ENCODE measurements at places on chromosomes 2 and 18. TPM values are rescaled to one million over a fixed set of nuclear protein-coding genes. Genes with fewer than 3 reads are reported as not detected.

GRCh38 chr18:22423878-22424564, 6.3 kb upstream of the CTAGE1 start:
- DNase-seq: no peak

- DNase-seq: no peak
These were observed 1.4 kb upstream of the GALNT14 start for GRCh38 chr2:31139671-31140070.

Gene KCNS3
- 0.94 TPM for total RNA-seq

DNA sequence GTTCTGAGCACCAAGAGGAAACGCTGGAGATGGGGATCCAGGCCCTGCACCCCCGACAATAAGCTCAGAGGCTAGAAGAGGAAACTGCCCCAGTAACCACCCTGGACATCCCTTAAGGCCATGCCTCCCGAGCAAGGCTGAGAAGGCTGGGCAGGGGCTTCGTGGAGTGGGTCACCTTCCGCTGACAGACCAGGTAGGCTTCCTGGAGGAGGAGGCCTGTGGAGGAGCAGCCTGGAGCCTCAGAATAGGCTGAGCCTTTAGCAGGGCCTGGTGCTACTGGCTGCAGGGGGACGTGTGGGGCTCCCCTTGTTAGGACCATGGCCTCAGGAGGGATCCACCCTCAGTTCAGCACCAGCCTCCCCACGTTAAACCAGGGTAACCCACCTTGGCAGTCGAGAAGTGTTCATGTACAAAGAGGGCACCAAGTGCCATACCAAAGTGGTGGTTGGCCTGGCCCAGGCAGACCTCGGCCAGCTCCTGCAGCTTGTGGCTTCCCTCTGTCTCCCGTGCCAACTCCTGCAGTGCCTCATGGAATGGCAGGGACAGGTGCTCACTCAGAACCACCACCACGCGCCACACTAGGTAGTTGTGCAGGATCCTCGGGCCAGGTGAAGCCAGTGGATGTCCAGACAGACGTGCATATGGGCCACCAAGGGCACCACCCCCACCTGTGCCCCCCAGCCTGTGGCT, 28.5 kb upstream of the ALPP start:
- DNase-seq: no peak

Gene TANK
- 61.8 TPM for total RNA-seq

Gene FEV
- total RNA-seq: not detected

Gene NPPC
- not detected for total RNA-seq

- DNase-seq: no peak
These were observed 6.8 kb downstream of the ESCO1 start for GRCh38 chr18:21593540-21594257.

Gene IL1F10
- total RNA-seq: not detected

Gene ADCY3
- 45.9 TPM for total RNA-seq

- no peak for DNase-seq
These were observed 757.5 kb downstream of the DPP10 start for GRCh38 chr2:115199966-115200365.

DNA sequence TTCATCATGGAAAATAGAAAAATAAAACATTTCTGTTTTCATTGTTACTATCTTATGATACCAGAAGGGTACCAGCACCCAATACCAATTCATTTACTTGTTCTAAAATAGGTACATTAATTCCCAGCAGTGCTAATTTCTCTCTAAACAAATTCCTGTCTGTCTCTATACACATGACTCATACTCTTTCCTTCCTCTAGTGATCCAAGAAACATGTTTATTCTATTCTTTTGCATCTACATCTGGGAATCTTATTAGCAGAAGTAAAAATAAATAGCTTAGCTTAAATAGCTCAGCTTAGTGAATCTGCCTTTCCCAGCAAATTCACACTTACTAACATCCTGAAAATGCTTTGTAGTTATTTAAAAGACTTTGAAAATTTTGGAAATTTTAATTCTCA, 84.5 kb upstream of the MAPRE2 start:
- DNase-seq: no peak

GRCh38 chr2:172926785-172927640, 148.6 kb upstream of the MAP3K20 start:
- no peak for DNase-seq

DNA sequence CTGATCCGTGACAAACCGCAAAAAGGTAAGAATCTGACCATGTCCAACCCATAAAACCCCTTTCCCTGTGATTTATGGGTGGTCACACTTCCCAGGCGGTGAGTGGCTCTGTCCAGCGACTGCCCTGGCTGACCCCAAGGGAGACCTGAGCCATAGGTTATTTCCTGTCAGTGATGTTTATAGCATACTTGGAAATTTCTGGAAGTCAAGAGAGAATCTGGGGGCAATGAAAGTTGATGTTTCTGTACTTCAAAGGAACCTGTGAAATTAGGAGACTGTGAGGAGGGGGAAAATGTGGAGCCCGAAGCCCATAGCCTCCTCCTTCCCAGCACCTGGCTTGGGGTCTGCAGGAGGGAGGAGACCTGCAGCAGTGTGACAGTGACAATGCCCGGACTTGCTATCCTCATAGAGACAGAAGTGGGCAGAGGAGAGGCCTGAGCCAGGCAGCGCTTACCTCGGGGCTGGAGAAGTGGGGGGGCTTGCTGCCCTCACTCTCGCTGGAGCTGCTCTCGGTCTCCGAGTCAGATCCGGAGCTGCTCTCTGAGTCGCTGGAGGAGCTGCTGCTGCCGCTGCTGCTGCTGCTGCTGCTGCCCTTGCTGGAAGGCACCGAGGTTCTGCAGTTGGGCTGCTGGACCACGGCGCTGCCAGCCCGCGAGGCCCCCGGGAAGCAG, 111.3 kb upstream of the REV1 start:
- no peak for DNase-seq

Gene DNAJC5G
- total RNA-seq: not detected

DNA sequence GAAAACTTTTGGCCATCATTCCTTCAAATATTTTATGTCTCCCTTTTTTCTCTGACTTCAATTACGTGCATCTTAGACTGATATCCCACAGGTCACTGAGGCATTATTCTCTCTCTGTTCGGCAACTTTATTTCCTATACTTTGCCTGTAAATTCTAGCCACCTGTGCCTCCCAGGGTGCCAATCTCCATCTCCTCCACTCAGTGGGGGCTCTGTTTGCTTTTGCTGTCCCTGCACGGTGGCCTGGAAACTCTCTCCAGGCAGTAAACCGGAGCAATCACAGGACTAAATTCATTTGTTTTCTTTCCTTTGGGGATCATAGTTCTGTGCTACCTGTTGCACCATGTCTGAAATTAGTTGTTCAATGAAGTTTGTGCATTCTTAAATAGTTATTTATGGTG, 9.6 kb upstream of the MTLN start:
- DNase-seq: no peak

GRCh38 chr2:226799211-226799975, at the start of gene IRS1:
Gene IRS1 (minus strand): TSS chr2:226799820. CDS start chr2:226798738, 1,082 bp downstream.
- peak; percentile 71 for DNase-seq

DNA sequence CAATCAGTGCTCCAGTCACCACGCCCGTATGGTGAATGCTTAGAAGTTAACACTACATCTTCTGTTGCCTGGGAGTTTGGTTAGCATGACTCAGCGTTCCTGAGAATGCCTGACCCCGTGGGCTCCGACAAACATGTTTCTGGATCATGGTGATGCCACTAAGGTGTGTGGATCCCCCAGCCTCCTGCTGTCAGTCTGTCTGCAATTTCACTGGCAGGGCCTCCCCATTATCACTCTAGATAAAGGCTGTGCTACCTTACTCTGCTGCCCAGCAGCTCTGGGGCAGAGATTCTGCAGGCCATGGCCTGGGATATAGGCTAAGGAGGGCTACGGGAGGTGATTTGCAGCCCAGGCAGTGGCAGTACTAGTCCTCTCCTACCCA, 66.0 kb downstream of the STPG4 start:
- peak; percentile 76 for DNase-seq

Gene ZNF236
- total RNA-seq: 10.2 TPM

Gene ITPRIPL1
- total RNA-seq: 1.3 TPM

GRCh38 chr2:229380101-229380625, 109.1 kb upstream of the PID1 start:
- DNase-seq: peak; percentile 17

DNA sequence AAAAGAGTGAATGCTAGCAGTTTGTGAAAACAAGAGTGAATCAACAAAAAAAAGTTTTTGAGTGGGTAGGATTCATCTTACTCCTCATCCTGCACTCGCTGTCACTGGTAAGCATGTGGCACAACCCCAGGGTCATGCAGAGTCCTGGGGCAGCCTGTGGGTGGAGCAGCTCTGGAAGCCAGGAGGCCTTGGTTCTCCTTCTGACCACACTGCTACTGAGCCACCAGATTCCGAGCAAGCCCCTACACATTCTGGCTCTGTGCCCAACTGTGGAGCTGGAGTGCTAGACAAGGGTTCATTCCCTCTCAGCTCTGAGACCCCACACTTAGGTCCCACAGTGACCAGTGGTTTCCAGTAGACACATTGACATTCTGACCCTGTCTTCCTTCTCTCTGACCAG, 670.6 kb downstream of the BCL11A start:
- peak; percentile 54 for DNase-seq

GRCh38 chr2:240594511-240595380, 8.2 kb downstream of the CAPN10 start:
- no peak for DNase-seq

DNA sequence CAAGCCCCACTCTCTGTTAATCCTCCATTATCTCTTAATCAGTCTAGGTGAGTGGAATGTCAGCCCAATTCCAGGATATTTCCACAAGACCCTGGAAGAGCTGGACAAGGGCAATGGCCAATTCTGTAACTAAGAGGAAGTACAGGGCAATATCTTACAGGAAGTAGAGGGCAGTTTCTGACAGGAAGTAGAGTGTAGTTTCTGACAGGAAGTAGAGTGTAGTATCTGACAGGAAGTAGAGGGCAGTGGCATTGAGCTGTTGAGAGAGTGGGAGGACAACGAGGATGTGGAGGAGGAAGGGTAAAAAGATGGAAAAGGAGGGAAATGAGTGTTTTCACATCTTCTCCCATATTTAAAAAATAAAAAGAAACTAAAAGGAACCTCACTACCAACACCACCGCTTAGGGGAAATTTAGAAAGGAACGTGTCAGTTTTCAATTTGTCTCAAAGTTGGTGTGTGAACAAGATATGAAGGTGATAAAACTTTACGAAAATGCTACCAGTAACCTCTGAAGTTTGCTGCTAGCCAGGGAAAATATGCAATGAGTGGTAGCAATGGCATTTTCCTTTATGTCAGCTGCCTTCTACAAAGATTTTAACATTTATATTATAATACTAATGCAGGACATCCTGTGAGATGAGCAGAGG, 430.9 kb upstream of the HNRNPA3 start:
- no peak for DNase-seq

GRCh38 chr2:199092419-199092818, 365.3 kb downstream of the SATB2 start:
- DNase-seq: no peak

DNA sequence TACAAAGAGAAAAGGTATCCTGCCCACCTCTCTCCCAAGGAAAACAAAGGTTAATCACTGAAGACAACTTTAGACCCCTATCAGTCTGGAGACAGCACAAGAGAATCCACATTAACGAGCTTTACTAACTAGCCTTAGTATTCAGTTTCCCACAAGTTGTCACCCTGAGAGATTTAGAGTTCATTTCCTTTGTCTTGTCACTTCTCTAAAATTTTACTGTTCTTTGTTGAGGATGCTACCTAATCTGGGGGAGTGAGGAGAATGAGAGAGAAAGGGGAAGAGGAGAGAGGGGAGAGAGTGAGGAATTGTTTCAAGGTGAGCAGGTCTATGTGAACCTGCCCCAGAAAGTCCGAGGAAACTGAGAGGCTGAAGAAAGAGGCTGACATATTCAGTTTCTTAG, 28.4 kb downstream of the C2orf76 start:
- no peak for DNase-seq

- DNase-seq: no peak
These were observed 5.8 kb downstream of the HDAC4 start for GRCh38 chr2:239394978-239395377.

GRCh38 chr2:52964916-52965530, 802.6 kb upstream of the CHAC2 start:
- no peak for DNase-seq

GRCh38 chr2:39623917-39624316, 41.8 kb upstream of the TMEM178A start:
- no peak for DNase-seq

- no peak for DNase-seq
These were observed 346.7 kb downstream of the SS18 start for GRCh38 chr18:25743646-25744151.

GRCh38 chr2:231662811-231663457, 45.4 kb upstream of the PTMA start:
- DNase-seq: no peak

DNA sequence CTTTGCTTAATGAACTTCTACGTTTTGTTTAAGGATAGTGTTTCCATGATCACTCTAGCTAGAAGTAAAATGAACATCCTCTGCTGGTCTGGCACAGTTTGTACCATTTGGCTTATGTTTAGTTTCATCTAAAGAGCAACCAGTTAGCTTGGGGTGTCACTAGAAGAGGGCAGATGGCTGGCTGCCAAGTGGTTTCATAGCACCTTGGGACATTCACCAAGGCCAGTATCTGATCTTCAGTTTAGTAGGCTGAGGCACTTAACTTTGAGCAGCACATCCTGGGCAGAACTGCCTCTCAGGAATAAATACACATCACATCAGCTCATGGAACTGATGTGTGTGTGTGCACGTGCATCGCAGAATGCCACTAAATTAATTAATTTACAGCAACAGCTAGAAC, 68.4 kb downstream of the NXPH2 start:
- no peak for DNase-seq

DNA sequence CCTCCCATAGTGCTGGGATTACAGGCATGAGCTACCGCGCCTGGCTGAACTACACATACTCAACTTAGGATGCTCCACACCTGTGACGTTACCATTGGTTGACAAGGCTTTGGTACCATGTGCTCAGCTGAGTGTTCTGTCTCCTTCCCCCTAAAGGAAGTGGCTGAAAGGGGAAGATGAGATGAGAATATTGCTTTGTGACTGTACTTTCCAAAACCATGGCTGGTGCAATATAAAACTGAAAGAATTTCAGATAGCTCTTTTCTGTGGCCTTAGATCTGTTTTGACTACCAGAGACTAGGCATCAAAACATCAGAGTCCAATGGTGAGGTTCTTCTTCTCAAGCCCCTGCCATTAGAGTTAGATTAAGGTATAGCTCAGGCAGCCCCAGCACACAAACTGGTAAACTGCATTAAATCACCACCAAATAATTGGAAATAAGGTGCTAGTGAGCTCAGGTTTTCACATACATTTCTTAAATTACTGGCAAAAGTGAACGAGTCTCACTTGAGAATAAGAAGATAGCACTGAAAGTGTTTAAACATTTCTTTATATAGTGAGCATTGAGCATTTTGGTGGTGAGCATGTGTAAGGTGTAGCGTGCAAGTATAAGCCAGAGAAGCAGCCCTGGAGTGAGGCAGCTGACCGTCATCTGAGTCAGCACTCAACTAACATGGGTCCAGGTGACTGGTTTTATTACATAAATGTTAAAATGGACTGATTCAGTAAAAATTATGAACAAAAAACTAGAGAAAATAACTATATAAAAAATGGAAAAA, 113.5 kb upstream of the FZD5 start:
- no peak for DNase-seq

DNA sequence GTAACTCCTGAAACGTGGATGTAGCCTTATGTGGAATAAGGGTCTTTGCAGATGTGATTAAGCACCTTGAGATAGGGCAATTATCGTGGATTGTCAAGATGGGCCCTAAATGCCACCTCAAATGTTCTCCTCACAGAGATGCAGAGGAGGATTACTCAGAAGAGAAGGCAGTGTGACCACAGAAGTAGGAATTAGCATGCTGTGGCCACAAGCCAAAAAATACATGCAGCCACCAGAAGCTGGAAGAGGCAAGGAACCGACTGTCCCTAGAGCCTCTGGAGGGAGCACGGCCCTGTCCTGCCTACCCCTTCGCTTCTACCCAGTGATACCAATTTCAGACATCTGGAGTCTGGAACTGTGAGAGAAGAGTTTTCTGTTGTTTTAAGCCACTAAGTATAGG, 47.3 kb upstream of the MGAT5 start:
- peak; percentile 53 for DNase-seq

Data from mammary epithelial cell (primary cell).